Pancreas (tissue), 10 donors: ENCODE measurements at places on chromosomes 7 and 10. TPM values are rescaled to one million over a fixed set of nuclear protein-coding genes. Genes with fewer than 3 reads are reported as not detected.

ZPBP gene
- total RNA-seq = 0.38 TPM

RPEL1 gene
- total RNA-seq = not detected

- H3K27me3 ChIP-seq = no peaks in the 10 kb centered on the region
- H3K27ac ChIP-seq = no peak overlapping the region
- no peaks in the 10 kb centered on the region for H3K36me3 ChIP-seq
- H3K4me3 ChIP-seq = no peak overlapping the region
Measured at GRCh38 chr10:17871036-17871435, 61.9 kb downstream of the MRC1 start.

GRCh38 chr10:33921970-33922605, 587.6 kb upstream of the NRP1 start:
- no peak for DNase-seq
- no peaks in the 10 kb centered on the region for H3K36me3 ChIP-seq
- H3K27ac ChIP-seq = no peak overlapping the region
- H3K27me3 ChIP-seq = no peaks in the 10 kb centered on the region
